ENCODE measurements at places on chromosomes 5 and 9.

DNA sequence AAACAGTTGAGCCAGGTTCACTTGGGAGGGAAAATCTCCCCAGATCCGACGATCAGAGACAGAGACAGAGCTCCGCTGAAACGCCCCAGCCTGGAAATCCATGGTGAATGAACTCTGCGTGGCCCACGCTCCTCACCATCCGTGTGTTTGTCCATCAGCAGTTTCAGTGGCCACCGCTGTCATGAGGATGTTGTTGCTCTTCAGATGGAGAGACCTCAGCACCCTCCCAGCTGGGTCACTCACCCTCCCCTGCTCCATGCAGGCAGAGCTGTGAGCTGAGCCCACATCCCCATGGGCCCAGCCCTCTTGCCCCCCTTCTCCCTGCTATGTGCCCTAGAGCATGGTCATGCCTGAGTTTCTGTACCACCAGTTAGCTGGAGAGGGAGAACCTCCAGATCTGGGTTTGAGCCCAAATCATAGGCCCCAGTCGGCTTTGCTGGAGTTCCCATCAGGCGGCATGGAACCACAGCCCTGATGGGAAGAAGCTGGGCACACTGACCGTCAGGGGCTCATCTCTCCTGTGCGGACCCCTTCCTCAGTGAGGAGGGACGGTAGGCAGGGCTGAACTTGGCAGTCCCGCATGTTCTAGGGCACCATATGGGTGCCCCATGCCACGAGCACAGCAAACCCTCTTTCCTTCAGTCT, 154.4 kb upstream of the COL5A1 start:
- DNase-seq: no peak

DNA sequence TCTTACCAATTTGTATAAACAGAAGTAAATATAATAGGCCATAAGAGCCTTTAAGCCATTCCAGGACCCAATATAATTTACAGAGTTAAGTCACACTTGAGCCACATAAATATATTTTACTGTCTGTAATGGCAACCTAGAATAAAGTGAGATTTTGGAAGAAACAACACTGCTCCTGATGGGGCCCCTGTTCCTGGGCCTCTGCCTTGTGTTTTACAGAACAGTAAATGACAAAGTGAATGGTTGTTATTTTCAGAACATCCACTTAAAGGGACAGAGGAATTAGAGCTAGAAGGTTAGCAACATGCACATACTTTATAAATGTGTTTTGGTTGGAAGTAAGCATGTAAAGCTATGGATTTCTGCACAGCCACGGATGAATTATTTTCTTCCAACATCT, 3.6 kb downstream of the PTGER4 start:
- no peak for DNase-seq

DNA sequence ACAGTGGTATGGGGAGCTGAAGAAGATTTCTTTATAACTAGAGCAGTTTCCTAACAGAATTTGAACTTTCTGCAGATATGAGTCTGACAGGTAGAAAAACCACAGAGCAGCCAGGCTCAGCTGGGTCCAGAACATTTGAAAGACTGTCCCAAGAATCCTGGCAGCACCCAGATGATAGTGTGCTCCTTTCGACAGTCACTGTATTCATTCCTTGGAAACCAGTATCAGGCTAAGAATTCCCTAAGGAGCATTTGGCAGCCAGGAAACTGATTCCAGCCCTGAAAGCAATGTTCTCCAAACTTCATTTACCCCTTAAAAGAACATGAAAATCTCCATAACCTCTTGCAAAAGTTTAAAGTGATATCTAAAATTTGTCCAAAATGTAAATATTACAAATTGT, 123.0 kb upstream of the MTAP start:
- DNase-seq: no peak

DNA sequence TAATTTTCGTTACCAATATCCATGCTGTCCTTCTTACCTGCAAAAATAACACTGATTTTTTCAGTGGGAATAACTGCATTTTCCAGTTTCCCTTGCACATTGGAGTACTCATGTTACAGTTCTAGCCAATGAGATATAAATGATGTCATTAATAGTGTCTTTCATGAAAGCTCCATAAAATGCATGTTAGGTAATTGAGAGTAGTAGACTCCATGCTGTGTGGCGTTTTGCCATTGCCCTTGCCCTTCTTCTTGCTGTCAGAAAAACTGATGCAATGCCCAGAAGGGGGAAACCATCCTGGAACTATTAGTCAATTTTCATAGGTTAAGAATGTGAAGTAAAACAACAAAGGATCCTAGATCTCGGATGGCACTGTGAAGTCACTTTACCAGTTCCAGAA, 1765.3 kb downstream of the EFNA5 start:
- no peak for DNase-seq

DNA sequence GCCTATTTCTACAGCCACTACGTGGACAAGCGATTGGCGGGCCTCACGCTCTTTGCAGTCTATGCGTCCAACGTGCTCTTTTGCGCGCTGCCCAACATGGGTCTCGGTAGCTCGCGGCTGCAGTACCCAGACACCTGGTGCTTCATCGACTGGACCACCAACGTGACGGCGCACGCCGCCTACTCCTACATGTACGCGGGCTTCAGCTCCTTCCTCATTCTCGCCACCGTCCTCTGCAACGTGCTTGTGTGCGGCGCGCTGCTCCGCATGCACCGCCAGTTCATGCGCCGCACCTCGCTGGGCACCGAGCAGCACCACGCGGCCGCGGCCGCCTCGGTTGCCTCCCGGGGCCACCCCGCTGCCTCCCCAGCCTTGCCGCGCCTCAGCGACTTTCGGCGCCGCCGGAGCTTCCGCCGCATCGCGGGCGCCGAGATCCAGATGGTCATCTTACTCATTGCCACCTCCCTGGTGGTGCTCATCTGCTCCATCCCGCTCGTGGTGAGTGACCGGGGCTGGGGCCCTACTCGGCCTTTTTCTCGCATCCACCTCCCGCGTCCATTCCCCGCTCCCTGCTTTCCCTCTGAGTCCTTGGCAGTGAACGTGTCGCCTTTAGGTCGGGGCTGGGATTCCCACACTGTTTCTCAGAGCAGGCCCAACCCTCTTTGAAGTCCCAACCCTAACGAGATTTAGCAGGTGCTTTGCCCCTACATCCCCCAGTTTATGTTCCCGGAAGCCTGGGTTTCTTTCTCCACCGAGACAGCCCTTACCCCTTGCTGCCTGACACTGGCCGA, 1.8 kb downstream of the PTGER4 start:
- DNase-seq: no peak

GRCh38 chr5:142013734-142014521, 1.1 kb upstream of the GNPDA1 start:
- DNase-seq: peak; percentile 43

Data from K562 (cell line).